ENCODE measurements at places on chromosomes 12 and 14.

DNA sequence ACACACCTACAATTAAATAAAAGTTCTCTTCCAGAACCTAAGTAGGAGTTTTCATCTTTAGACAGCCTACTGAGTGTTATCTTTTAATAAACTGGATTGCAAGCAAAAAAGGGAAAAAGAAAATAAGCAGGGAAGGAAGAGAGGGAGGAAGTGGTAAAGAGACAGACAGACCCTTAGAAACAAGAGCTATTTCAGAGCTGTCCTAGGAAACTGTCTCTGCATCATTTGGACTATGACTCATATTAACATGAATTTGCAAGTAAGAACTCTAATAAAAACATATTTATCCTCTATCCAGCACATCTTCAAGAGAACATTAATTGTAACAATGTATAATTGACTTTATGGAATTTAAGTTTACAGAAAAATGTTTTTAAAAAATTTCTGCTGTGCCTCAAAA is 438.8 kb upstream of the USP15 start:
- no peak for DNase-seq

GRCh38 chr14:88272390-88273269 is 50.4 kb downstream of the KCNK10 start:
- DNase-seq, result no peak

DNA sequence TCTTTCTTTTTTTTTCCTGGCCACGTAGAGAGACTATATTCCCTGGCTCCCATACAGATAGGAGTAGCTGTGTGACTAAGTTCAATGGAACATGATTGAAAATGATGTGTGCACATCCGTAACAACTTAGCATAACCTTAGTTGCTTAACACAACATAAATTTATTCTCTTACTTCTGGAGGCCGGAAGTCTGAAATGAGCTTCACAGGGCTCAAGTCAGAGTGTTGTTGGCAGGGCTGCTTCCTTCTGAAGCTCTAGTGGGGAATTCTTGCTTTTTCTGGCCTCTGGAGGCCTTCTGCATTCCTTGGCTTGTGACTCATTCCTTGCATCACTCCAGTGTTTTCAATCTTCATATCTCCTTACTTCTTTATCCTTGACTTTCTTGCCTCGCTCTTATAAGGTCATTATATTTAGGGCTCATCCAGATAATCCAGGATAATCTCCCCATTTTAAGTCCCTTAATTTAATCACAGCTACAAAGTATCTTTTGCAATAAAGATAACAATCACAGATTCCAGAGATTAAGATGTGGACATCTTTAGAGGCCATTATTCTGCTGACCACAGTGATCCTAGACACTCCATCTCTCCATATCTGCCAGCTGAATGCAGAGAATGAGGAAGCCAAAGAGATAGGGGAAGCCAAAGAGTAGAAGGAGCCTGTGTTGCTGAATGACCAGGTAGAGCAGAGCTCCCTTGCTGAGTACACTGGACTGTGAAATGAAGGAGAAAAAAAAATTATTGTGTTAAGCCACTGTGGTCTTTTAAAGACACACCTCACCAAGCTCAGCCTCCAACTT is 21.0 kb upstream of the SNX6 start:
- no peak for DNase-seq

DNA sequence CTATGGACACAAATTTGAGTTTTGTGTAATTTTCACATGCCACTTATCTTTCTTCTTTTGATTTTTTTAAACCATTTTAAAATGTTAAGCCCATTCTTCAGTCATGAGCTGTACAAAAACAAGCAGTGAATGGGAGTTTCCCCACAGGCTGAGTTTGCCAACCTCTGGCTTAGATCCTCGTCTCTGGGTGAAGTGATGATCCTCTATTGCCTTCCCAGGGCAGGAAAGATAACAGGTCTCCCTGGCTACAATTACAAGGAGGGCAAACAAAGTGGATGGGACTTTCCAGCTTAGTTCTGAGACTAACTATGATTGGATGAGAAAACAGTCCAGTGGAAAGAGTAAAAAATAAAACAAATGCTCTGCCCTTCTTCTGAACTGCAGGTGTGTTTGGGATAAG is 203.7 kb downstream of the SPTSSA start:
- DNase-seq, result no peak

DNA sequence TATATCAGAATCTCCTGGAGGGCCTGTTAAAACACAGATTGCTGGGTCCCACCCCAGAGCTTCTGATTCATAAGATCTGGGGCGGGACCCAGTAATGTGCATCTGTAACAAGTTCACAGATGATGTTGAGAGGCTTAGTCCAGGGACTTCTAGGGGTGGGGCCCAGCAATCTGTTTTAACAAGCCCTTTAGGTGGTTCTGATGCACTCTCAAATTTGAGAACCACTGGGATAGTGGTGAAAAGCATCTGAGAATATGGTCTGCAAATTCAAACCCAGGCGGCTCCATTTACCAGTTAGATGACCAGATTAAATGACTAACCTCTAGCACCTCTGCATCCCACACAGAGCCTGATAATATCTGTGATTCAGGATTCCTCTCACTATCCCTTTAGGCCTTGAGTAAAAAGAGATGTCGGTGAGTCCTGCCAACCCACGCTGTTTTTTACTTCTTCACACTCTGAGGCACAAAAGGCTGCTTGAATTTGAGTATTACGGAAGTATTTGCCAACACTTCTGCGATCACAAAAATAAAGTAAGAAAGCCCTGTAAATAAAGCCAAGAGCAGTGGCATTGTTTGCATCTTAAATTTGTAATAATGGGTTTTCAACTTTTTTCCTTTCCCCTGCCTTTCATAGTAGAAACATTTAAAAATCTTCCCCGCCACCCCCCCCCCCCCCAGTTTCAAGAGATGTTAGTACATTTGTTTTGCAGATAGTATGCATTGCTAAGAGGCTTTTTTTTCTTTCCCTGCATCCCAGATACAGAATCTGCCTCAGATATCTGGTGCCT is 1.8 kb upstream of the FRS2 start:
- DNase-seq, result no peak
